ENCODE measurements at places on chromosomes 4 and X. TPM values are rescaled to one million over a fixed set of nuclear protein-coding genes. Genes with fewer than 3 reads are reported as not detected.

SLC16A2 gene
- 0.99 TPM for total RNA-seq

MXRA5 gene
- 4.3 TPM for total RNA-seq

RTL3 gene
- total RNA-seq = not detected

HSPA4L gene
- total RNA-seq = 24.0 TPM

PLAC1 gene
- total RNA-seq = not detected

GRCh38 chr4:127849505-127850234, 31.0 kb upstream of the PLK4 start:
- no peak for DNase-seq

DNA sequence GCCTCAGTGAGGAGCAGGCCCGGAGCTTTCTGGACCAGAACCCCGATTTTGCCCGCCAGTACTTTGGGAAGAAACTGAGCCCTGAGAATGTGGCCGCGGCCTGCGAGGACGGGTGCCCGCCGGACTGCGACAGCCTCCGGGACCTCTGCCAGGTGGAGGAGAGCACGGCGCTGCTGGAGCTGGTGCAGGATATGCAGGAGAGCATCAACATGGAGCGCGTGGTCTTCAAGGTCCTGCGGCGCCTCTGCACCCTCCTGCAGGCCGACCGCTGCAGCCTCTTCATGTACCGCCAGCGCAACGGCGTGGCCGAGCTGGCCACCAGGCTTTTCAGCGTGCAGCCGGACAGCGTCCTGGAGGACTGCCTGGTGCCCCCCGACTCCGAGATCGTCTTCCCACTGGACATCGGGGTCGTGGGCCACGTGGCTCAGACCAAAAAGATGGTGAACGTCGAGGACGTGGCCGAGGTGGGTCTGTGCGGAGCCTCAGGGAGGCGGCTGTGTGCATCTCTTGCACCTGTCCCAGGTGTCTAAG, 323 bp downstream of the PDE6B start:
- DNase-seq = no peak

GRCh38 chr4:177147668-177148067, 162.0 kb upstream of the NEIL3 start:
- DNase-seq = no peak

- DNase-seq = no peak
Measured at GRCh38 chr4:85149676-85150075, 183.2 kb upstream of the WDFY3 start.

DNA sequence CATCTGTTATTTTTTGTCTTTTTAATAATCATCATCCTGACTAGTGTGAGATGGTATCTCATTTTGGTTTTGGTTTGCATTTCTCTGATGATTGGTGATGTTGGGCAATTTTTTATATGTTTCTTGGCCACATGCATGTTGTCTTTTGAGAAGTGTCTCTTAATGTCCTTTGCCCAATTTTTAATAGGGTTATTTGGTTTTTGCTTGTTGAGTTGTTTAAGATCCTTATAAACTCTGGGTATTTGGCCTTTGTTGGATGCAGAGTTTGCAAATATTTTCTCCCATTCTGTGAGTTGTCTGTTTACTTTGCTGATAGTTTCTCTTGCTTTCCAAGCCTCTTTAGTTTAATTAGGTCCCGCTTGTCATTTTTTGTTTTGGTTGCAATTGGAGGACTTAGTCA, 152.1 kb upstream of the MED14 start:
- DNase-seq = no peak

DNA sequence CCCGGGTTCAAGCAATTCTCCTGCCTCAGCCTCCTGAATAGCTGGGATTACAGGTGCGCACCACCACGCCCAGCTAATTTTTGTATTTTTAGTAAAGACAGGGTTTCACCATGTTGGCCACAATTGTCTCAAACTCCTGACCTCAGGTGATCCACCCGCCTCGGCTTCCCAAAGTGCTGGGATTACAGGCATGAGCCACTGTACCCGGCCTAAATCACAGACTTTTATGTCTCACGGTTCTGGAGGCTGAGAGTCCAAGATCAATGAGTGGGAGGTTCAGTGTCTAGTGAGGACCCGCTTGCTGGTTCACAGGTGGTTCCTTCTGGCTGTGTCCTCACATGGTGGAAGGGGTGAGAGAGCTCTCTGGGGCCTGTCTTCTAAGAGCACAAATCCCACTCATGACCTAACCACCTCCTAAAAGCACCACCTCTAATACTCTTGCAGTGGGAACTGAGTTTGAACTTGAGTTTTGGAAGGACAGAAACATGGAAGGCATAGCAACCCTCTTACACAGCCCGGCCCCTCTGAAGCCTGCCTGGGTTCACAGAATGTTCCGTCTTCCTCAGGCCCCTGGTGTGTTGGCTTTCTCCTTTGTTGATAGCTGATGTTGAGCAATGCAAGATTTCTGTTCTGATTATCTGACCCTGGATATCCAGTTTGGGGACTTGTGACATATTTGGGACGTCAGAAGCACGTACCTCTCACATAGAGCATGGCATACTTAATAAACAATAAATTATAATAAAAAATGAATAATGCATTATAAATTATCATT, 1.9 kb upstream of the AKAP17A start:
- no peak for DNase-seq

- DNase-seq = no peak
Measured at GRCh38 chr4:169345316-169345721, 74.6 kb upstream of the SH3RF1 start.

DNA sequence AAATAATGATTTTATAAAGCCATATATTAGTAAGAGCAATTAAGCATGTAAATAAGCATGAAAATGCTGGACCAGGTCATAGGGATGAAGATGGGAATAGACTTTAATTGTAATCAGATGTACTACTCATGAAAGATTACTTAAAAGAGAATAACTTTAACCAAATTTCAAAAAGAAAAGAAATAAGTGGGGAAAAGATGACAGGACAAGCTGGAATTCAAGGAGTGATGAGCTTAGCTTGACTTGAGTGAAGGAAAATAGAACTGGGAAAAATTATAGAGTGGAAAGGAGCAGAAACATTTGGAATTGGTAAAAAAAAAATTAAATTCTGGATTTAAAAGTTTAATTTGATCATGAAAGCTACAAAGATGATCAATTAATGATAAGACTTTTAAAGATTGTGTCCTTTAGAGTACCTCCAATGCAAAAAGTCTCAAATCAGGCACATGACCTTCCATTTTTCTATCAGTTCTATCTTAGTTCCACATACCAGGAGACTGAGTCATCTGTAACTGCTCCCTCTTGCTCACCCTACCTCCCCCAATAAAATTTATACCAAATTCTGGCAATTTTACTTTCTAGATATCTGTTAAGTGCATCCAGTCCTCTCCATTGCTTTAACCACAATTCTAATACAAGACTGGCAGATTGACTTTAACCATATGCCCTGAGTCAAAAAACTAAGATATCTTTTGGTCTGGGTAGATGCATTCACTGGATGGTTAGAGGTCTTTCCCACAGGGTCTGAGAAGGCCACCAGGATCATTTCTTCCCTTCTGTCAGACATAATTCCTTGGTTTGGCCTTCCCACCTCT, 56.4 kb upstream of the SLIT2 start:
- DNase-seq = no peak

DNA sequence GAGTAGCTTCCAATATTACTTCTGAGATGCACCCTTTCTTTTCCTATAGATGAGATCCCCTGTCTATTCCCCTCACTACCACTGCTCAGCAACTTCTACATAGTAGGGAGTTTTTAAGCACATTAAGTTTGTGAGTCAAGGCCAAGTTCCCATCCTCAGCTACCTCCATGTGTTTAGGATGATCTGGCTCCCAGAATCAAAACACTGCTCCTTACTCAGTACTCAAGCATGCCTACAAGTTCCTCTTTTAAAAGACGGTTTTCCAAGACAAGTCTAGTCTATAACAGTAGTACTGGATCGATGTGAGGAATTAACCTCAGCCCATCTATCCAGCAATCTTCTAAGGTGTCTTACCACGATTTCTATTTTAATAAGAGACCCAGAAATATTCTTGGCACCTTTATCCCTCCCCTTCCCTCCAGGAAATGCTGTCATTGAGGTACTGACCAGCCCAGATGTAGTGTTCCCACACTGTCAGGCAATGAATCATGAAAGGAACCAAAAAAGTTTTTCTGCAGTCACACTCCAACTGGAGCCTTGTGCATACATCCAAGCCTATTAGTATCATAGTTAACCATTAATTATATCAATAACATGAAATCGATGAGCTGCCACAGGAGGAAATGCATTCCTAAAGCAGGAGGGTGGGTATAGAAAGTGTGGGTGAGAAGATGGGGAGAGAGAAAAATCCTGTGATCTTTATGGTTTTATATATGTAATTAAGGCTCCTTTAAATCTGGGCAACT, 29.6 kb downstream of the AREG start:
- no peak for DNase-seq

DNA sequence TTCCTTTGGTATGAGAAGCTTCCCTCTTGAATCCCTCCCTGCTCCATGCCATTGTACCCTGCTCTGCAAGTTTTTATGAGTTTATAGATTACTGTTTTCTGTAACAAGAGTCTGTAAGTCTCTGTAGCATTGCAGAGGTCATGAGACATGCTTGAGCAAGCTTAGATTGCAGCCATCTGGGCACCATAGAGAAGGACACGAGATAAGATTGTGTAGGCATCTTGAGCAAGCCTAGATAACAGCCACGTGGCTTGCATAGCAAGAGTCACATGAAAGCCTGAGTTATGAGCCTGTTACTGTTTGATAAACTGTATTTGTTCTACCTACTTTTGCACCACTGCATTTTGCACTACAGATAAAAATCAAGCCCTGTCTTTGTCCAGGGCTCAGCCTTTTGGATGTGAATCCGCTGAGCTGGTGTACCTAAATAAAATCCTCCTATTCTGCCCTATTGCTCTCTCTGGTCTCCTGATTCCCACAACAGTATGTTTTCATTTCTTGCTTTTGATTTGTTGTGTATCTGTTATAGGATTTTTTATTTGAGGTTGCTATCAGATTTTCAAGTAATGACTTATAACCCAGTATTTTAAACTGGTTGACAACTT, 127.4 kb upstream of the ANKRD50 start:
- DNase-seq = no peak

GRCh38 chr4:15756361-15756861, 21.7 kb upstream of the CD38 start:
- DNase-seq = no peak

Measured in esophagus squamous epithelium (tissue), 5 donors.